ENCODE measurements at places on chromosomes 6 and 20. TPM values are rescaled to one million over a fixed set of nuclear protein-coding genes. Genes with fewer than 3 reads are reported as not detected.
A peak's percentile ranks its signal among the peaks of the same experiment; 100 is the strongest.

The SLC4A11 gene
- 29.1 TPM for total RNA-seq

The DEFB110 gene
- total RNA-seq: not detected

The FRMD1 gene
- not detected for total RNA-seq

The FAM50B gene
- total RNA-seq: 3.1 TPM

The HRH3 gene
- 4.5 TPM for total RNA-seq

The BHLHE23 gene
- 0.38 TPM for total RNA-seq

The TNFRSF6B gene
- total RNA-seq: not detected

The SEL1L2 gene
- total RNA-seq: not detected

The RIPOR3 gene
- 4.5 TPM for total RNA-seq

The CST5 gene
- total RNA-seq: not detected

The CLPSL2 gene
- 1.4 TPM for total RNA-seq

The SIRPB1 gene
- total RNA-seq: 0.54 TPM

The TRIM10 gene
- not detected for total RNA-seq

The CALHM6 gene
- total RNA-seq: 0.93 TPM

The TGM2 gene
- total RNA-seq: 1.0 TPM

The UNC5CL gene
- 1.3 TPM for total RNA-seq

GRCh38 chr6:110944681-110945151, 13.8 kb upstream of the GTF3C6 start:
- no peak for DNase-seq

- no peak for DNase-seq
These were observed 1028.5 kb downstream of the KIF16B start for GRCh38 chr20:15544742-15545141.

GRCh38 chr6:80466981-80467380, 360.5 kb downstream of the BCKDHB start:
- DNase-seq: no peak

DNA sequence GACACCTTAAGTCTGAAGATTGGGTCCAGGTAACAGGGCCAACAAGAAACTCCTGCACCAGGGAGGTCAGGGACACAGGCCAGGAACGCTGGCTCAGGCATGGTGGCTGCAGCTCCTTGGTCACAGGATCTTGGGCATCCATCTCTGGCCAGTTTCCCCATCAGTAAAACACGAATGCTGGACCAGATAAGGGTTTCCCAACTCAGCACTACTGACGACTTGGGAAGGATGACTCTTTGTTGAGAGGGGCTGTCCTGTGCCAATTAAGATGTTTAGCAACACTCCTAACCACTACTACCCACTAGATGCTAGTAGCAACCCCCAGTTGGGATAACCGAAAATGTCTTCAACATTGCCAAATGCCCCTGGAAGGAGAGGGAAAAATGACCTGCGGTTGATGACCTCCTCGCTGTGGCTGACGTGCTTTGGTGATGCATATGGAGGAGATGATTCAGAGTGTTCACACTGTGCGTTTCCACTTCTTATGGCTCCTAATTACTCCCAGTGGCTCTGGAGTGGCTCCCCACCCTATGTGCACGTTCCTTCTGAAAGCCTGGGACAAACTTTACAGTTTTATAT, 261.9 kb downstream of the CDH26 start:
- no peak for DNase-seq

DNA sequence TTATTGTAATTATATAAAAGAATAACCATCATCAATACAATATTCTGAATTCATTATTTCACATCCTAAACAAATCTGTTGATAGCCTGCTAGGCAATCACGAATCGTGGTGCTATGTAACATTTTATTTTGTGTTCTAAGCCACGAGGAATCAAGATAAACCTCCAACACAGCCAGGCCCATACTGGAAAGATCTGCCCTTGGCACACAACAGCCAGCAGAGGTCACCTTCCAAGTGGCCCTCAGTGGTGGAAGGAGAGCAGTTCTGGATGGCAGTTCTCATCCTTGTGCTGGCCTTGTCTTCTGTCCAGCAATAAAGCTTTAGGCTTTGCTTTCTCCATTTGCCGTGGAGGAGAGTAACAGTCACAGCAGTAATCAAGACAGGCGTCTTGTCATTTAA, 13.2 kb downstream of the ZNF831 start:
- DNase-seq: no peak

GRCh38 chr6:117417851-117418250, 7.9 kb downstream of the ROS1 start:
- DNase-seq: no peak

GRCh38 chr6:17300637-17301036, 19.5 kb downstream of the RBM24 start:
- no peak for DNase-seq

DNA sequence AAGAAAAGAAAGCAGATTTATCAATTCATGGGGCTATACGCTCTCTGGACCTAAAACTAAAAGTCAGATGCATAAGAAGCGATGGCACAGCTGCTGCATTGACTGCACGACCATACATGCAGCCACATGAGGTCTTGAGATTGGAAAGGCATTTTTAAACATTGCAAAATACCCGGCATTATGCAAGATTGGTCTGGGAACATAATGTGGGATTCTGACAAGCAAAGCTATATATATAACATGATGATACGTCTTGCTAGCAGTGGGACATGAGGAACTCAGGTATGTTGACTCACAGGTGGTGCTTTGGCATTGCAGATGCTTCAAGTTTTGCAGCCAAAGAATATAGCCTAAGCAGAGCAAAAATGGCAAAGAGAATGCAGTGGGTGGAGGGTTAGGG, 55.1 kb downstream of the SAMD3 start:
- no peak for DNase-seq

- DNase-seq: no peak
These were observed 16.1 kb downstream of the CSNK2A1 start for GRCh38 chr20:527571-527886.

DNA sequence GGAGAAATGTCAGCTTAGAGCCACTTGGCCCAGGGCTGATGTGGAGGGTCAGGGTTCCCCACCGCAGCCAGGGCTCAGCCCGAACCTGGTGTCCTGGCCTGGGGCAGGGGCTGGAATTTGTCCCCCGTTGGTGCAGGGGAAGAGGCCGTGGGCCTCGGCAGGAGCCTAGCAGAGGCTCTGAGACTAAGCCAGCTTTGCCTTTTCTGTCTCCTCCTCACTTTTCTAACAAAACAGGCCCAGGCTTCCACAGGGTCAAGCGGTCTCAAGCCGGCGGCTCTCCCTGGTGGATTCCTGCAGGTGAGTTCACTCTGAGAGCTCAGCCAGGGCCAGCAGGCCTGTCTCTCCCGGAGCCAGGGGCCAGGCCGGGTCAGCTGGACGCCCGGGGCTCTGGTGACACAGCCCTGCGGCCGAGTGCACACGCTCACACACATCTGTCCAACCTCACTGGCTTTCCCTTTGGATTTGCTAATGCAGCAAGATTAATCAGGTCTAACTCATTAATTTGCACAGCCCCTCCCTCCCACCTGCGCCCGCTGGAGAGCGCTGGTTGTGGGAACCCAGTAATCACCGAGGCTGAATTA, 2.9 kb upstream of the CHRNA4 start:
- DNase-seq: no peak

DNA sequence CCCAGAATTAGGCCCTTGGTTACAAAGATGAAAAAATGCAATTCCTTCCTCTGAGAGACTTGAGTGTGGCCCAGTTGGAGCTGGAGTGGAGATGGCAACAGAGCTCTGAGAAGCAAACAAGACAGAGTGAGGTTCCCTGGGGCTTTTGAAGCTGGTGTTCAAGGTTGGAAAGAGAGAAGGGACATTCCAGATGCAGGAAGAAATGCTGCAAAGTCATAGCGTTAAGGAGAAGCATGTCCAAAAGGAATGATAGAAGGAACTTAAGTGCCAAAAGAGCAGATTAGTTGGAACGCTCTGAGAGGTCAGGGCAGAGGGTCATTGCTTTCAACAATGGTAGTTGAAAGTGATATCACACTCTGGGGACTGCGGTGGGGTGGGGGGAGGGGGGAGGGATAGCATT, 251.8 kb downstream of the TBC1D7 start:
- no peak for DNase-seq

DNA sequence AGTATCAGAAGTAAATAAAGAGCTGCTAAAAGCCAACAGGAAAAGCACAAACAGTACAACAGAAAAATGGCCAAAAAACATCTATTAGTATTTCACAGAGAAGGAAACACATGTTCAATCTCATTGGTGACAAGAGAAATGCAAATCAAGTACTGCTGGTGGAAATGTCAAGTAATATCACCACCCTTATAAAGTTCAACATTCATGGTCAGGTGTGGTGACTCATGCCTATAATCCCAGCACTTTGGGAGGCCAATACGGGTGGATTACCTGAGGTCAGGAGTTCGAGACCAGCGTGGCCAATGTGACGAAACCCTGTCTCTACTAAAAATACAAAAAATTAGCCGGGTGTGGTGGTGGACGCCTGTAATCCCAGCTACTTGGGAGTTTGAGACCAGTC, 42.8 kb downstream of the ESF1 start:
- no peak for DNase-seq

- DNase-seq: no peak
These were observed 33.5 kb downstream of the CARMIL1 start for GRCh38 chr6:25312703-25313102.

DNA sequence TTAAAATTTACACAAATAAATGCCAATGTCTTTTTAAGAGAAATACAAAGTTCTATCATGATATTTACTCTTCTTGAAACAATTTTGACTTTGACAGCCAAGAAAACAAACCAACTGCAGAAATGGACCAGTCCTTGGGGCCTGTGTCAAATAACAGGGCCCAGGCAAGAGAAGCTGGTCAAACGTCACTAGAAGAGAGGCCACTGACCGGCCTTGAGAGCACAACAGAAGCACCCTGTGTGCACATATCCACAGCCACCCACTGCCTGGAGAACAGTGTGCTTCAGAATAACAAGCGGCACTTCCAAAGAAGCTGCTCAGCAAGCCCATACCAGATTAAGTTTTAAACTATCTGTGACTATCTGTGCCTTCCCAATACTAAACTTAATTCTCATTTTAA, 14.8 kb downstream of the APMAP start:
- no peak for DNase-seq

DNA sequence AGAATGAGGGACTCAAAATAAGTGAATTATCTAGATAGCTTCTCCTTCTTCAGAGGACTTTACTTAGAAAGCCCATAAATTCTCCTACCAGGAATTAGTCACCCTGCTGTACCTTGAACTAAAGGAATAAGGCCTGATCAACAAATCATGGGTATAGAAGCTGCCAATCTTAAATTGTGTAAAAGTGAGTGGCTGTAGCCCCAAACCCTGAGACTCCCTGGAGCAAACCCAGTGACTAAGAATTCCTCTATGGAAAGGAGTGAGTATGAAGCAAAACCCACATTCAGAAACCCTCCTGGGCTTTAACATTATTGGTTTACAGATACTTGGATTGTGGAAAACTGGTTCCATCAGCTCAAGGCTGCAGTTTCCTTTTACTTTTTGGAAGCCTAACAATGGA, 285.8 kb upstream of the TBX18 start:
- no peak for DNase-seq

- no peak for DNase-seq
These were observed 121.3 kb downstream of the MYO6 start for GRCh38 chr6:75870389-75870788.

- DNase-seq: no peak
These were observed 48.4 kb upstream of the PTGIS start for GRCh38 chr20:49616154-49617007.

DNA sequence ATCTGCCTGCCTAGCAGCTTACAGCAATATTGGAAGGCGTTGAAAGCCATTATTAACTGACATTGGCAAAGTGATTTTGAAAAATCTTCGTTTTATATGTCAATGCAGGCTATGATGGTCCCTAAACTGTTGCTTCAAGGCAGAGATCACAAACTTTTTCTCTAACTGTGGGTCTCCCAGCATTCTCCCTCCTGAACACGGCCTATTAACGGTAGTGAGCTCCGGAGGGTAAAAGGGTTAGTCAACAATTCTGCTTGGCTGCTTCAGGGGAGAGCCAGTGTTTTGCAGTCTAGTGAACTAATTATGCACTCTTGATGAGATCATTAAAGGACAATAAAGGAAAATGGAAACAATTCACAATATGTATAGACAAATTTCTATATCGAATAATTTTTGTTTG, 261.8 kb upstream of the QKI start:
- DNase-seq: no peak

- DNase-seq: no peak
These were observed 1.6 kb downstream of the ZMYND8 start for GRCh38 chr20:47354714-47355488.

GRCh38 chr20:53557130-53557529, 36.5 kb downstream of the ZNF217 start:
- DNase-seq: no peak

DNA sequence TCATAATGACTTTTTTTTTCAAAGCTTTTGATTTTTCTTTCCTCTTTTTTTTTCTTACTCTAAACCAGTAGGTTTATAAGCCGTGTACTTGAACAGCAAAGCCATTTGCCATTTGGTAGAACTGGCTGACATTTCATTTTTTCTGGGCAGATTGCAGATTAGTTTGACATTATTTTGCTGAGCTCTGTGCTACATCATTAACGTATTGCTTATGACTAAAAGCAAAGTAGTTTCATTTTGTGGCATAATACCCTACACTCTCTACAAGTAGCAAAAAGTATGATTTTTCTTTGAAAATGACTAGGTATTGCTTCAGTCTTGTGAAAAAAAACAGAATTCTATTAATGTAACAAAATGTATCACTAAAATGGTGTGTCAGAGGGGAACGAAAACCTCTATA, 141.3 kb downstream of the GRIK2 start:
- DNase-seq: no peak

GRCh38 chr6:52328729-52329128, 33.2 kb upstream of the PAQR8 start:
- DNase-seq: no peak

GRCh38 chr6:122392564-122393350, 6.7 kb upstream of the HSF2 start:
- no peak for DNase-seq

GRCh38 chr6:113493991-113494390, 363.2 kb upstream of the MARCKS start:
- no peak for DNase-seq

GRCh38 chr6:12221856-12222255, 68.3 kb upstream of the EDN1 start:
- DNase-seq: no peak

DNA sequence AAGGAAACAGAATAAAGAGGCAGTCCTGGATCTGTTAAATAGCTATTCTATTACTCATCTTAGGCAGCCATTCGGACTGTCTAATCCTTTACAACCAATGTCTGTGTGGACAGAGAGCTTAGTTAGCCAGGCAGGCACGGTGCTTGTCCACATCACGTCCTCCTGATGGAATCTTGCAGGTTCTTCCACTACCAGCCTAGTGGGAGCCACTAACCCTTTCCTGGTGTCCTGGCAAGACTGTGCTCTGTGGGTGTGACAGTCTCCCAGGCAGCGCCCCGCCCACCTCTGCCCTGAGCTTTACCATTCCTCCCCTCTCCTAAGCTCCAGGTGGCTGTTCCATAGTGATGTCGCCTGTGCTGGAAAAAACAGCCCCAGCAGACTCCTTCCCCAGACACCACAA, 78.3 kb upstream of the CLDN20 start:
- DNase-seq: peak; percentile 63

Data from H1 (cell line).